SW 1271 (cell line): ENCODE measurements at places on chromosomes 7 and 10.

DNA sequence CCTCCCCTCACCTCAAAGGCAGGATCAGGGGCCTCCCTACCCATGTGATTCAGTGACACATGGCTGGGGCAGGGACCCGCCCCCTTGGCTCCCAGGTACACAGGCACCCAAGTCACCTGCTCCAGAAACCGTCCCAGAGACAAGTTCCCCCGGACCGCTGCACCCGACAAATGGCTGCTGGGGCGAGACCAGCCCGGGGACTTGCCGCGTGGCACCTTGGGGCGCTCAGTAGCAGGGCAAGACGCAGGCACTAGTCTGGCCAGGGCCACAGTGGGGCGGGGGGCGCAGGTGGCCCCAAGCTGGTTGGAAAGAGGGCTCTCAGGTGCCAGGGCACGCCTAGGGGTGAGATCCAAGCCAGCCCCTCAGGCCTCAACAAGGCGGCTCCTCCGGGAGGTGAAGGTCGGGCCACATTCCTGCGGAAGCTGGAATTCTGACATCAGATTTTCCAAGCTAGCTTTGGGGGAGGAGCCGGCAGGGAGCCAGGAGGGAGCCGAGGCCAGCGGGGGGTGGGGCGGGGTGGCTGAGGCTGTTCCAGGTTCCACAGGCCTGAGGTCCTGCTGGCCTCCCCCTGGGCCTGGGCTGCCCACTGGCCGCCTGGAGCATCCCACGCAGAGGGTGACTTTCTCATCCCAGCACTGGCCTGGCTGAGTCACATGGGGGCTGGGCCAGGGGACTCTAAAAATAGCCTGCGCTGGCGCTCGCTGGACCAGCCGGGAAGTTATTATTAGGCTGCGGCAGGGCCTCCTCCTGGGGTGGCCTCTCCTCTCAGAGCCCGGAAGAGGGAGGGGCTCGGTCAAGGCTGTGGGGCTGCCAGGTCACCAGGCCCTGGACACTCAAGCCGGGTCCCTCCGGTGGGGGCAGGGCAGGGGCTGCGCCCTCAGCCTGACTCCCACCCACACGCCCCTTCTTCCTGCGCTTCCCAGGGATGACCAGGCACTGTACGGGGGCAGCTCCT is 20.5 kb upstream of the INPP5A start:
- no peak for DNase-seq

DNA sequence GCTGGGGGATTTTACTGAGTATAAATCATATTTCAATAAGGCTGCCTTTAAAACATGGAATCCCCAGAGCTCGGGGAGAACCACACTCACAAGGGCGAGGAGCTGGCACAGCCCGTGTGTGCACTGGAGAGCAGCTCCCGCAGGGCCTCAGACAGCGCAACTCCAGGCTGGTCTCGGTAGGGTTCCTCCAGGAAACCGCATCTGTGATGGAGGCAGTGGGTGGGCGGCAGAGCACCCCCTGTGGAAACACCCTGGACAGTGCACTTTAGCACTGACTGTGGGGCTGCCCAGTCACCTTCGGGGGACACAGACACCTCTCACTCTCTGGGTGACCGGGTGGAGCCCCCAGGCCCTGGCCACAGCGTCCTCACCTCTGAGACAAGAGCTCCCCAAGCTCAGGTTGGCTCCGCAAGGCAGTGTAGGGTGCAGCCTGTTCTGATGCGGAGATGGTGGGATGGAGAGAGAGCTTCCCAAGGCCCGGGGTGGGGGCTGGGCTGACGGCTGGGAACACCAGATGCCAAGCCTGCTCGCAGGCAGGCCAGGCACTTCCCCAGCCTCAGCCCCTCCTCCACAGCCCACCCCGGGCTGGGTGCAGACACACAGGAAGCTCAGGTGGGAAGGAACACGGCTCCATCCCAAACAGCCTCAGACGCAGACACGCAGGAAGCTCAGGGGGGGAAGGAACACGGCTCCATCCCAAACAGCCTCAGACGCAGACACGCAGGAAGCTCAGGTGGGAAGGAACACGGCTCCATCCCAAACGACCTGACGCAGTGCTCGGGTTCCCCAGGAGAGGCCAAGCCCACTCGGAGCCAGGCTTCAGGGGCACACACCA is 224.4 kb downstream of the MAD1L1 start:
- DNase-seq, result no peak

- DNase-seq, result no peak
Observed at GRCh38 chr10:97165499-97165898, 20.3 kb downstream of the SLIT1 start.

GRCh38 chr10:47309408-47310089 is 9.6 kb downstream of the GDF10 start:
- no peak for DNase-seq

DNA sequence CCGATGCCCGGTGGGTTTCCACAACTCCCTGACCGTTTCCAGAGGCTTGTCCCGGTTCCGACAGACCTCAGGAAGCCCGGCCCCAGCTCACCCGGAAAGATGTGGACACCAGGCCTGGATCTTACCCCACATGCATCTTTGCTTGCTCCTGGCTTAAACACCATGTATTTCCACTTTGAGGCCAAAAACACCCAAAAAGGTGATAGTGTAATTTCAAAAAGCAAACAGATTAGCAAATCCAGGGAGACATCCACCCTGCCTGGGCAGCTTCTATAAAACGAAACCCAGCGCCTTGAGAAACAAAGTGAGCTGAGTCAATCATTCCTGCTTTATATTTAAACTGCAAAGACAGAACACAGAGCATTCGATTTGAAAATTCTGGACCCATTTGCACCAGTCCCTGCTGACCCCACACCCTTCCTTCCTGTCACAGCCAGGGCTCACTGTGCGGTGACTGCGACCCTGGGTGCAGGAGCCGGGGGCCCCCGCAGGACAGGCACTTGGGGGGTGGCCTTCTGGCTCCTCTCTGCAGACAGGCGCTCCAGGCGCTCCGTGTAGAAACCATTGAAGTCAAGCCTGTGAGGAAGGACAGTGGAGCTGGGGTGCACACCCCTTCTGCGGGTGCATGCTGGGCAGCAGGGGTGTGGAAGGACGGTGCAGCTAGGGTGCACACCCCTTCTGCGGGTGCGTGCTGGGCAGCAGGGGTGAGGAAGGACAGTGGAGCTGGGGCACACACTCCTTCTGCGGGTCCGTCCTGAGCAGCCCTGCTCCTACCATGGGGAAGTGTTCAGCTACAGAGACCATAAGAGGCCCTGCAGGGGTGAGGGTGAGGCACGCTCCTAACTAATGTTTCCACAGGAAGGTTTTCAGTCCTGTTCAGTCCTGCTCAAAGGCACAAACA is 2.9 kb upstream of the ADAM8 start:
- DNase-seq, result no peak
